Left ventricle myocardium inferior (tissue), 1 donor: ENCODE measurements at places on chromosomes 3 and 15. TPM values are rescaled to one million over a fixed set of nuclear protein-coding genes. Genes with fewer than 3 reads are reported as not detected.

GRCh38 chr15:64156652-64157331, 5.3 kb downstream of the SNX22 start:
- no peak for DNase-seq

DNA sequence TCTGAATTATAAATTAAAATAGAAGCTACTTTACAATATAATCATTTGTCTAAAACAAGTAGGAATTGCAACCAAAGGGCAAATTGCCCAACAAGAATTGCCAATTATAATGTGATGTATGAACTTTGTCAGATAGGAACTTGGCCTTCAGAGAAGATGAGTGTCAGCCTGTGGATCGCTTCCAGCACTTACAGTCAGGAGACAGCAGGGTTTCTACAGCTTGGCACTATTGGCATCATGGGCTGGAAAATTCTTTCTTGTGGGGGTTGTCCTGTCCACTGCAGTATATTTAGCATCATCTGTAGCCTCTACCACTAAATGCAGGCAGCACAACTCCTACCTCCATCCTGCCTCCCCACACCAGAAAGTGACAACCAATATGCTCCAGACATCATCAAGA, 48.1 kb upstream of the CRBN start:
- DNase-seq: peak; percentile 16

Gene TUSC7
- total RNA-seq: not detected

DNA sequence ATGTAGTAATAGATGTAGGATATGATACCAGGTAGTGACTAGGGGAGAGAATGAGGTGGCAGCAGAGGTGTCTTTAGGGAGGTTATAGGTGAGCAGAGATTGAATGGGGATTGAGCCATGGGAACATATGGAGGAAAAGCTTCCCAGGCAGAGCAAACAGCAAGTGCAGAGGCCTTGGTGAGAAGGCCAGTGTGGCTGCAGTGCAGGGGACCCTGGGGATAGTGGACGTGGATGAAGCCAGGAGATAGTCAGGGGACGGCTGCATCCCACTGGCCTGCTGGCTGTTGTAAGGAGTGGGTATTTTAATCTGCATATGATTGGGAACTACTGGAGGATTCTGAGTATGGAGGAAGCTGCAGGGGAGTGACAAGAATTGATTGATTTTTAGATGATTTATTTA, 62.7 kb upstream of the TRAK1 start:
- DNase-seq: no peak

Gene ST8SIA2
- 3.6 TPM for total RNA-seq

- peak; percentile 27 for DNase-seq
Measured at GRCh38 chr3:141328286-141329166, 39.8 kb upstream of the ZBTB38 start.

DNA sequence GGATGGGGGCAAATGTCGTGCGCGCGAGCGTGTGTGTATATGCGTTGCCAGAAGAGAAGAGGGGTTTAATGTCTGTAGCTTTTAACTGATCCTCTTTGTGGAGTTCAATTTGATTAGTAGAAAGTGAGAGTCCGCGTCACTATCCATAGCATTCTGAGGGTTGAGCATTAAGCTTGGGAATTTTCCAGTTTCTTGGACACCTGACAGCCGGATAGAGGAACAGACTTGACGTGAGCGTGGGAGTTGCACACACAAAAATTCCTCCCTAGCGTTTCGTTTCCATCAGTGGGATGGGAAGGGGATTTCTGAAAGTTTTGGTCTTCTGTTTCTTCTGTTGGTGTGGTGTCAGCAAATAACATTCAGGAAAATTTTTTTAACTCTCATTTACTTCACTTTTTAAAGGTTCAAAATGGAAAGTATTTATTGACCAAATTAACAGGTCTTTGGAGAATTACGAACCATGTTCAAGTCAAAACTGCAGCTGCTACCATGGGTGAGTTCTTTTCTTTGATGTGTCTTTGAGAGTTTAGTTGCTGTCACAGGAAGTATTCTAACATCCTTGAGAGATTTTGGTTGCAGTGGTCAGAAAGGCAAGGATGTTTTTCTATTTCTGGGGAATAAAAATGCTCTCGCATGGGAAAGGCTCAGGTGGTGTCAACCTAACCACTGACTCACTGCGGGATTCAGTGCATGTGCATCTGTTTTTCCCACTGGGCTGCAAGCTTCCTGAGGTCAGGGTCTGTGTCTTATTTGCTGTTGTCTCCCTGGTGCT, 841 bp downstream of the POGLUT1 start:
- DNase-seq: no peak

Gene PPM1L
- total RNA-seq: 51.1 TPM

GRCh38 chr3:157857440-157857839, 248.8 kb downstream of the SHOX2 start:
- DNase-seq: no peak

Gene NDN
- total RNA-seq: 35.2 TPM

Gene TNNC1
- 8,962 TPM for total RNA-seq

DNA sequence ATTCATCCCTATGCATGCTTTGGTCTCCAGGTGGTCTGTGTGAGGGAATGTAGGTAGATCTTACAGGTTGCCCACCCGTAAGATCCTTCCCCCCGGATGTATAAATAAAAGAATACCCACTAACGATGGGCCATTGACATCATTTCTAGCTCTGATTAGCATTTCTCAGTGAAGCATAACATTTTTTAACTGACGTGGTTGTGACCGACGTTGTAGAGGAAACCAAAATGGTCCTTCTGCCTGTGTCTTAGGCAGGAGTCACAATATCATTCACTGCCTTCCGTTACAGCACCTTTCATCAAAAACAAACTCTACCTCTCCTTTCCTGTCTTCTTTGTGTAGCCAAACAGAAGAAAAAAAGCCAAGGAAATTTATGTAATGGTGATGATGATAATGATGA, 27.3 kb upstream of the UMPS start:
- DNase-seq: no peak

Gene CD86
- total RNA-seq: 3.6 TPM

Gene FAM174B
- 17.1 TPM for total RNA-seq

Gene PAQR5
- 0.63 TPM for total RNA-seq

DNA sequence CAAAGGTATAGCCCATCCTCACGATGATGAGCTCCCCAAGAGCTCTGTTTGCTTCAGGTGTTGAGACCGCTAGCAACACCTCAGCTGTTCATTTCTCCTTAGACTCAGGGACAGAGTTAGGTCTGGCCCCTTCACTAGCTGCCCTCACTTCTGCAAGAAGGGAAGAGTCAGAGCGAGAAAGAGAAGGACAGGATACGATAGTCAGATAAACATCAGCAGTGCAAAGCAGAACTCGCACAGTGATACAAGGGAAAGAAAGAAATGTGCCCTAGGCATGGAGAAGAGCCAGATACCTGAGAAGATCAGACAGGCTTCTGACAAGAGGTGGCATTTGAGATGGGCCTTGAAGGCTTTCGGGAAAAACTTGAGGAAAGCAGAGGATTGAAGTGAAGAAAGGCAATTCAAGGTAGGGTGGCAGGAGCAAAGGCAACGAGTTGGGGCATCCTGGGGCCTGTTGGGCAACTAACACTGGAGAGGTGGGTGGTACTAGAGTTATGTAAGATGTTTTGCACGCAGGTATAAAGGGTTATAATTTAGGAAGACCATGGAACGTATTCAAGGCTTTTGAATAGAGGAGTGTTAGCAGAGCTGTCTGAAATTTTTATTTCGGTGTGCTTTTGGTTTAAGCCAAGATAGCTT, 106.0 kb downstream of the PGPEP1L start:
- no peak for DNase-seq

Gene POLG
- 31.1 TPM for total RNA-seq

DNA sequence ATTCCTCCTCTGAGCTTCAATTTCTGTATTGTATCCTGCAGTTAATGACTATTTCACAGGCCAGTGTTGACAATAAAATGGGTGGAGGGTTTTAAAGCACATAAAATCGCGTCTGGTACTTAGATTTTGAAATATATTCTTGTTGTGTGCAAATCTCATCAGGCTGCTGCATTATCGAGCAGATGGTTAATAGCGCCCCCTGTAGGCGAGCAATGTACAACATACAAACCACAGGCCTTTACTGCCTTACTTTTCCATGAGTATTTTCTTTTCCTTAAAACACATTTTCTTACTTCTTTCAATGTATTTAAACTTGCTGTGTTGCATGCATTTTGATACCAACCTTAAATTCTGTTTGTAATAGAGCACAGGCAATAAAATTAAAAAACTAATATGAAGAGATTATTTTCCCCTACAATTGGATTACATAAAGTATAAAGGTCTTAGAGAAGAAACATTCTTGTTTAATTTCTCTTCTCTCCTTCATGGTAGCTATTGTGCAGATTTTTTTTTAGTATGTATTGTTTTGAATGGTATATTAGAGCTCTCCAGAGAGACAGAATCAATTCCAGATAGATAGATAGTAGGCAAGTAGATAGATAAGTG, 608.4 kb downstream of the CADM2 start:
- peak; percentile 23 for DNase-seq

Gene VPS33B
- total RNA-seq: 4.8 TPM

Gene SI
- not detected for total RNA-seq

Gene TMPRSS7
- total RNA-seq: not detected

DNA sequence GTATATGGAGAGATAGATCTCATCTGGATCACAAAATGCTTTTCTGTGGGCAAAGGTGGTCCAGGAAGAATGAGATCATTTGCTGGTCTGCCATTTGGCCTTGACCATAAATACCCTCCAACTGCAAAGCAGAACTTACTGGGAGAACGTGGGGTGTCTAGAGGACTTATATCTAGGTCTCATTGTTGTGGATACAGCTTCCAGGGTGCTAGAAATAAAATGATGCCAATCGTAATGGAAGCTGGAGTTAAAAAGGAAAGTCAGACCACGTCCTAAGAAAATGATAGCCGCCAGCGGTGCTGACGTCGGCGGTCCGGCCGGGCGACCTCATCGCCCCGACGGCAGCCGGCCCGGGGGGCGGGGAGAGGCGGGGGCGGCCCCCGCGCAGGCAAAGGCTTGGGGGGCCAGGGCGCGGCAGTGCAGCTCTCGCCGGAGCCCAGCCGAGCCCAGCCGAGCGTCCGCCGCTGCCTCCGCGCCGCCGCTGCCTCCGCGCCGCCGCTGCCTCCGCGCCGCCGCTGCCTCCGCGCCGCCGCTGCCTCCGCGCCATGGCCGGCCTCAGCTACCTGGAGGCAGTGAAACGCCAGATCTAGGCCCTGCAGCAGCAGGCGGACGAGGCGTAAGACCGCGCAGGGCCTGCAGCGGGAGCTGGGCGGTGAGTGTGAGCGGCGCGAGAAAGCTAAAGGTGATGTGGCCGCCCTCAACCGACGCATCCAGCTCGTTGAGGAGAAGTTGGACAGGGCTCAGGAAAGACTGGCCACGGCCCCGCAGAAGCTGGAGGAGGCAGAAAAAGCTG, 89.5 kb downstream of the EOMES start:
- DNase-seq: peak; percentile 43

DNA sequence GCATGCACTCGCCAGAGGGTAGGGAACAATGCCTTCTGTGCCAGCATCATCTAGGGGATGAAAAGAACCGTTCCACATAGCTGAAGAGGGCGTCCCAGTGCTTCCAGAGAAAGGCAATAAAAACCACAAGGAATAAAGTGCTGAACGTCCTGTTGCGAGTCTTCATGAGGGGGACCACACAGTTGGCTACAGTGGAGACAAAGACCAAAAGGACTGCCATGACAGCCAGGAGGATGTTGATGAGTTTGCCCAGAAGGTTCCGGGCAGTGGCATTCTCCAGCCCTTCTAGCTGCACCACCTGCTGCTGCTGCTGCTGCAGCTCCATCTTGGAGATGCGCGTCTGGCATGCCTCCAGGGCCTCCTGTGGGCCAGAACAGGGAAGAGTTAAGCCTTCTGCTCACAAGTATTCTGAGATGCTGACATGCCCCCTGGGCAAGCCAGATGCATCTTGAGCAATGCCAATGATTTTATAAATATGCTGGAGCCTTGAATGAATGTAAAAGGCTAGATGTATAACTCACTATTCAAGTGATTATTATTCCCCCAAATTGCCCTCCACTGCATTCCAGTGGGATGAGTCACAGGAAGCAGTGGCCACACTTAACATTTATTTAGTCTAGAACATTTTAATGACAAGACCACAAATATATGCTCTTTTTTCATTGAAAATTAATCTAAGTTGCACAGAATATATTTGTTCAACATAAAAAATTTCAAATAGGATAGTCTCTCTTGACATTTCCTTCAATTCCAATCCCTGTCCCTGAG, 45.1 kb upstream of the PLXND1 start:
- DNase-seq: no peak

DNA sequence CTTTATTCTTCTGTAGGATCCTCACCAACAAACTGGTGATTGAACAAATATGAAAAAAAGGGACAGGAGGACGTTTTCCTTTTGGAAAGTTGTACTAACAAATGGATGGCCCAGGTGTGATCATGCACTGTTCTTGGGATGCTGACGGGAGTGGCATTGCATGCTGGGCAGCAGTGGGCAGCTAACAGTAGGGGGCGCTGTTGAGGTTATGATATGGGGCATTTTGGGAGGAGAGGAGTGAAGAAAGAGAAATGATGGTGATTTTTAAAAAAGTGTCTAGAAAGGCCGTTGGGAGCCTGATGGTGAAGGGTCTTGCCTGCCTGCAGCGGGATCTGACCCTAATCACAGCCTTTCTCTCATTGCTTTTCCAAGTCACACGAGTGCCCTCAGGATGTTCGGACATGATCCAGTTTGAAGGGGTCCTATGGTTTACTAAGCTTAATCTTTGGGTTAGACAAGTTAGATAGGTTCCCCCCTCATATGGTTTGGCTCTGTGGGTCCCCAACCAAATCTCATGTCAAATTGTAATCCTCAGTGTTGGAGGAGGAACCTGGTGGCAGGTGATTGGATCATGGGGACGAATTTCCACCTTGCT, 46.2 kb upstream of the PRTG start:
- peak; percentile 20 for DNase-seq

Gene GABRG3
- not detected for total RNA-seq

DNA sequence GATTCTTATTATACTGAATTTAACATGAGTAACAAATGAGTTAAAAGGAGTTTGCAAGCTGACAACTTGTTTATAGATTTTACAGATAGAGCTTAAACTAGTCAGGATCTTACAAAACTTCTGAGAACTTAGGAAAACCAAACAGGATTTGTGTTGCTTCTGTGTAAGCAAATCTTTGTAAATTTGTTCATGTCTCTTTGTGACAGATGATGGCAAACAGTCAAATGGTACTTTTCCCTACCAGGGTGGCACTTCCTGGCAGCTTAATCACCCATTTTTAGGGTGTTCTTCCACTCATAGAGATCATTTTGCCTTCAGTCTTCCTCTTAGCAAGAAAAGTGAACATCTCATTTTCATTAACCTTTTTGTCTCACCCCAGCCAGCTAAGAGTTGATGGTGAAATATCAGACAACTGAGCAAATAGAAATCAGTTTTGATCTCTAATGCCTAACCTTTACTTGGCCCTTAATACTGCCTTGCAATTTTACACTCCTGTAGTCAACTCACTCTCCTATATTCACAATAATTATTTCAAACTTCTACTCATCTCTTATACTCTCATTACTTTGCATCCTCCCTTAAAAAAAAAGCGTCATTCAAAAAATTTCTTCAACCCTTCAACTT, 23.7 kb upstream of the NECTIN3 start:
- no peak for DNase-seq

Gene SLC15A2
- total RNA-seq: 4.6 TPM

Gene GPR62
- total RNA-seq: 0.16 TPM

Gene RTP3
- not detected for total RNA-seq

GRCh38 chr3:27147215-27147614, 222.0 kb downstream of the NEK10 start:
- no peak for DNase-seq

GRCh38 chr3:40287248-40287647, 22.3 kb upstream of the EIF1B start:
- no peak for DNase-seq
